NCI-H446 (cell line): ENCODE measurements at places on chromosomes 16 and 17.

DNA sequence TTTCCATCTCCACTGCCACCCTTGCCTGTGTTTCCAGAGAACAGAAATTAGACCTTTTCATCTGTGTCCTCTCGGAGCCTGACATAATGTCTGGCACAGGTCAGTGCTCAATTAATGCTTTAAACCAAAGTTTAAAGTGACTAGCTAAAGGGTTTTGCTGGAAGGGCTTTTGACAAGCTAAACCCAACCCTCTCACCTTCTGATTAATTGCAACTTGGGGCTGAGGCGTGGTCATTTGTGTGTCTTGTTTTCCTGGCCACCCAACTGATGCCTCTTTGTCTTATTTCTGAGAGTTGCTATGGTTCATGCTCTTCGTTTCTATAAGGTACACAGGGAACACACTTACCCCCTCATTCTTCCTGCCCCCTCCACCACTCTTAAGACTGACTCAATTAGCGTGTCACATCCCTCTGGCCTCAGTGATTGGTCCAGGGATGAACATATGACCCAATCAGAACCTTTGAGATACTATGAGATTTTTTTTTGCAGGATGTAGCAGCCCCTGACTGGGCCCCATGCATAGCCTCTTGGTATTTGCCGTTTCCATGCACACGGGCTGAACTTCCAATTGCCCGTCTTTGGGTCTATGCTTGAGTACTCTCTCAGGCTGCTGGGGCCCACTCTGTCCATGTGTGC, 15.8 kb upstream of the BRD7 start:
- DNase-seq = no peak

DNA sequence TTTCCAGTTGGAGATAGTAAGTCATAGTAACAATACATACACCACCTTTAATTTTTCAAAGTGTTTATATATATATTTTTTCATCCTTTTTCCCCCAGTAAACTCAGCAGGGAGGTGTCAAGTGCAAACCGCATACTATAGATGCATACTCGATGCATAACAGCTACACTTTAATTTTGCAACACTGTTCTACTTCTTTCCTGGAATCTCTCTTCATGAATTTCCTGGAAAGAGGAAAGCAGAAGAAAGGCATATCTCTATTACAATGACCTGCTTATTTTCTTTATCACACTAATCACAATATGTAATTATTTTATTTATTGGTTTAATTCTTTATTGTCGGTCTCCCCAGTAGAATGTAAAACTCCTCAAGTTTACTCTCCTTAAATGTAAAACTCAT, 140.0 kb downstream of the SNX11 start:
- no peak for DNase-seq

- DNase-seq = no peak
These were observed 5.9 kb downstream of the SKA2 start for GRCh38 chr17:59149051-59149450.

GRCh38 chr16:57572978-57573728, 30.7 kb downstream of the ADGRG5 start:
- DNase-seq = no peak

DNA sequence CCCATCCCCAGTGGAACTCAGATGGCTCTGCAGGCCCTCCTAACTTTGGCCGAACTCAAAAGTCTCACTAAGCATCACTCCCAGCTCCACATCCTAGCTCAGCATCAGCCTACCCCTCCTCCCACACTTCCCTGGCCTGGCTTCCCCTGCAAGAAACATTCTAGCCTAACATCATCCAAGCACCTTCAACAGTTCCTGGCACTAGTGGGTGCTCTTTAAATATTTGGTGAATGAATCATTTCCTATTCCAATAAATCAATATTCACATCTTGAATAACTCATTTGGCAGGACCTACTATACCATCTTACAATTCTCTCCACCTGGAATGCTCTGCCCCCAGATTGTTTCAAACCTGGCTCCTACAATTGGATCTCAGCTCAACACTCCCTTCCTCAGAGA, 11.0 kb upstream of the BBS2 start:
- DNase-seq = no peak

DNA sequence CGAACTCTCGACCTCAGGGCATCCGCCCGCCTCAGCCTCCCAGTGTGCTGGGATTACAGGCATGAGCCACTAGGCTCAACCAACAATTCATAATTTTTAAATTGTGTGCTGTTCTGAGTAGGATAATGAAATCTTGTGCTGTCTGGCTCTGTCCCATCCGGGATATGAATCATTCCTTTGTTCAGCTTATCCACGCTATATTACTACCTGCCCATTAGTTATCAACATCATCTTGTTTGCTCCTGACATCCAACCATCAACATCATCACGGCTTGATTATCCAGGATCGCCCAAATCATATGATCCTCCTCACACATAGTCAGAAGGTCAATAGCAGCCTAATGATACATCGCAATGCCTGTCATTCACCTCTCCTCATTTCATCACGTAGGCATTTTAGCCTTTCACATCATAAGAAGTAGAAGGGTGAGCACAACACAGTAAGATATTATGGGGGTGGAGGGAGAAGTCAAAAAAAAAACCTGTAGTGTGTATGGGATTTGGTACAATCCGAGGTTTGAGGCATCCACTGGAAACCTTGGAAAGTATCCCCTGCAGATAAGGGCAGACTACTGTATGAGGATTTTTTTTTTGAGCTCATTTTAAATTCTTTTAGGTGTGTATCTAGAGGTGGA, 77.0 kb upstream of the SIAH1 start:
- DNase-seq = no peak

DNA sequence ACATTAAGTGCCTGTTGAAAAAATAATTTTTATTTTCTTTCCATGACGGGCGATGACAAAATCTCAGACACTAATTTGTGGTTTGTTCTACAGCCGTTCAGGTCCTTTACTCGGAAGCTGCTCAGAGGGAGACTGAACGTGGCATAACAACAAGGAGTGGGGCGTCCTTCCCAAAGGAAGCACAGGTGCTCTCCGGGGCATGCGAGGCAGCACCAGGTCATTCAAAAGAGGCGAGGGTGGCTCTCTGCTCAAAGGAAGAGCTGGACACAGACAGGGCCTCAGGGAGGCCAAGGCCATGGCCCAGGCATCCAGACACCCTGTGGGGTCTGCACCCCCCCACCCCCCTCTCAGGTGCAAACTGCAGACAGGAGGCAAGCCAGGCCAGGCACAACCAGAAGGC, 16.2 kb downstream of the UNKL start:
- DNase-seq = no peak

GRCh38 chr16:80989801-80990200, 16.9 kb downstream of the CMC2 start:
- no peak for DNase-seq
